NCI-H2107 (cell line): ENCODE measurements at places on chromosomes 16 and 17.

- DNase-seq = no peak
These were observed 409.5 kb downstream of the CA10 start for GRCh38 chr17:51748749-51749604.

- DNase-seq = no peak
These were observed 170.4 kb downstream of the IRX5 start for GRCh38 chr16:55101026-55101425.

DNA sequence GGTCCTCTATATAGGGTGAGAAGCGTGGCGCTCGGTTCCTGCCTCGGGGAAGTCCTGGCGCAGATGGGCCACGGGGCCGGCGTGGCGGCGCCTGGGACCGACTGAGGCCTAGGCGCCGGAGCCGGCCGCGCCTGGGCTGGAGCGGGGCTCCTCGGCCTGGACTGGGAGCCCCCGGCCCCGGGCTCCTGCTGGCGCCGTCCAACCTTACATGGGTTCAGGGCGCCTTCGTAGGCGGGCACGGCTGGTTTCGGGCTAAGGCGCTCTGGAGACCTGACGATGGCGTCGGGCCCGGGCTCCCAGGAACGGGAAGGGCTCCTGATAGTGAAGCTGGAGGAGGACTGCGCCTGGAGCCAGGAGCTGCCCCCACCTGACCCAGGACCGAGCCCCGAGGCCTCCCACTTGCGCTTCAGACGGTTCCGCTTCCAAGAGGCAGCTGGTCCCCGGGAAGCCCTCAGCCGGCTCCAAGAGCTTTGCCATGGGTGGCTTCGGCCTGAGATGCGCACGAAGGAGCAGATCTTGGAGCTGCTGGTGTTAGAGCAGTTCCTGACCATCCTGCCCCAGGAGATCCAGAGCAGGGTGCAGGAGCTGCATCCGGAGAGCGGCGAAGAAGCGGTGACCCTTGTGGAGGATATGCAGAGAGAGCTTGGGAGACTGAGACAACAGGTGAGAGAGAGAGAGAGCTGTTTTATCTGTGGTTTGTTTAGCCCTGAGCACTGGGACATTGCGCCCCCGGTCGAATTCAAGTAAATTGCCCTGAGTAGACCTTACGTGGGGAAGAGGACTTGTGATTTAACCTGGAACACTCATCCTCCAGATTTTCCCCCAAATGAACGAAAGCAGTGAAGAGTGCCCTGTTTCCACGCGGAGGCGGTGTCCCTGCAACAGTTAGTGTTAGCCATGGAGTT lies 504 bp downstream of the ZNF263 start:
- DNase-seq = no peak

DNA sequence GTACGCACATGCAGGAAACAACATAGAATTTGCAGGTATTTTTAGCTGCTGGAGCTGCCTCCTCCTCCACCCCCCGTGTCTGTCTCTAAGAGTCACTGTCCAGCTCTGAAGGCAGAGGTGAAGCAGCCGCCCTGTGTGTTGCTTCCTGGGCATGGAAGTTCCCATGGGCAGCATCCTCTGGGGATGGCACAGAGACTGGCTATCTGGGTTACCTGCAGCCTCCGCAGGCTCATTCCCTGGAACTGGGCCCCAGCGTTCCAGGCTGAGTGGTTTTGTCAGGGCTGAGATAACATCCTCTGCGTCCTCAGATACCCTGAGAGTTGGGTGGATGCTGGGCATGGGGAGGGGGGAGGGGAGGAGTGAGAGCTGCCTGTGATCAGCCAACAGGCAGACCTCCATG lies 41.5 kb upstream of the MRTFB start:
- no peak for DNase-seq

- DNase-seq = no peak
These were observed 21.4 kb upstream of the ABR start for GRCh38 chr17:1201132-1201702.

- DNase-seq = peak; percentile 20
These were observed 144.5 kb downstream of the TMEM132E start for GRCh38 chr17:34723875-34724274.

GRCh38 chr17:62966426-62967204 lies 580 bp downstream of the TANC2 start:
- DNase-seq = no peak

GRCh38 chr17:70060415-70060814 lies 14.6 kb upstream of the KCNJ16 start:
- DNase-seq = no peak
